Activated T-helper 9 cell treated with anti-CD3 and anti-CD28 coated beads, Interleukin-2, amount 50 U/mL, for 16 hours (primary cell): ENCODE measurements at places on chromosomes 2 and 18.

- no peak for DNase-seq
These were observed 43.1 kb upstream of the CHAC2 start for GRCh38 chr2:53724536-53724935.

- no peak for DNase-seq
These were observed 92.3 kb downstream of the RAB3GAP1 start for GRCh38 chr2:135144343-135144742.

DNA sequence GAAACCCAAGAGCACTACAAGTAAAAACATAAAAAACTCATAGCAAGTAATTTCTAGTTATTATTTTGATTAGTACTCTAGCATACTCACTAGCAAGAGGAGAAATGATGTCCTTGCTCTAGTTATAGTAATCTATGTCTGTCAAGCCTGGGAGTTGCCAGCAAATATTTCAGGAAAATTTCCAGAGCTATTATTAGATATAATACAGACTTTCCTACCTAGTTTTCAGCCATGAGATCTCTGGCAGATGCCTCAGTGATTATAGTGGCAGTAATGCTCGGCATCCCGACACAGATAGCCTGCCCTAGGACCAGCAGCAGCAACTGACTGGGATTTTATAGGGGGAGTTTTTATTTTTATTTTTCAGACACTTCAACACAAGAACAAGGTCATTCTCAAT lies 224.4 kb downstream of the ZNF385B start:
- no peak for DNase-seq

GRCh38 chr2:199778655-199779054 lies 72.3 kb downstream of the FTCDNL1 start:
- no peak for DNase-seq

GRCh38 chr2:55966401-55967118 lies 43.0 kb upstream of the EFEMP1 start:
- DNase-seq: no peak

DNA sequence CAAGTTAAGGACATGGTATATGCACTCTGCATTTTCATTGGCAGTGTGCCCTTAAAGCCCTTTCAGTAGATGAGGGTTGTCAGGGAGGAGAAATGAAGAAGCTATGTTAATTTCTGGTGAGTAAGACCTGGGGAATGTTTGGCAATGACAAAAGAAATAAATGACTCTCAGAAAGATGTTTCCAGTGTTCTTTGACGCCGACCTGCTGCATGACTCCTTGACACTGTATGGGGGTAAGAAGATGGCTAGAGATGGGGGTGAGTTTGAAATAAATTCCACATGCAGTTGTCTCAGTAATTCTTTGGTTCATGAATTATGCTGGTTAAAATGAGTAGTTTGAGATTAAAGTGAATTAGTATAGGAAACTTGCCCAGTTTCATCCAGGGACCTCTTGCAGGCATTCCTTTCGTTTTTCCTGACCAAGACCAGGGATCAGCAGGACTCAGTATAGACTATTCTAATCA lies 5.9 kb downstream of the CCDC121 start:
- DNase-seq: no peak

- no peak for DNase-seq
These were observed 395.5 kb upstream of the HNRNPA3 start for GRCh38 chr2:176817061-176817565.

DNA sequence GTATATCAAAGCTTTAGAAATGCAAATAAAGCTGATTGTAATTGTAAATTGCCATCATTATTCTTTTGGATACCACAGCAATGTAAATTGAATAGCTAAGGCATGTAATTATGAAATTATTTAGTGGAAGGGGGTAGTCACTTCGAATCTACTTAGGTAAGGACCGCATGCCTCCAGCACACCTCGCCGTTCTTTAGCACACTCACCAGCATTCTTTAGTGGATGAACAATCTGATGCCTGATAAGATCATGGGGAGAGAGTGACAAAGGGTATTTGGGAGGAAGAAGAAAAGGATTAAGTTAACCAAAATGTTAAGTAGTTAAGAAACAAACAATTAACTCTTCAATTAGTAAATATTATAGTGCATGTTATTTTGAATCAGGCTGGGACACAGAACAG lies 46.4 kb upstream of the DSC1 start:
- no peak for DNase-seq

- no peak for DNase-seq
These were observed 14.6 kb upstream of the KIDINS220 start for GRCh38 chr2:8851811-8852560.

GRCh38 chr2:148240838-148241237 lies 219.9 kb downstream of the MBD5 start:
- no peak for DNase-seq

DNA sequence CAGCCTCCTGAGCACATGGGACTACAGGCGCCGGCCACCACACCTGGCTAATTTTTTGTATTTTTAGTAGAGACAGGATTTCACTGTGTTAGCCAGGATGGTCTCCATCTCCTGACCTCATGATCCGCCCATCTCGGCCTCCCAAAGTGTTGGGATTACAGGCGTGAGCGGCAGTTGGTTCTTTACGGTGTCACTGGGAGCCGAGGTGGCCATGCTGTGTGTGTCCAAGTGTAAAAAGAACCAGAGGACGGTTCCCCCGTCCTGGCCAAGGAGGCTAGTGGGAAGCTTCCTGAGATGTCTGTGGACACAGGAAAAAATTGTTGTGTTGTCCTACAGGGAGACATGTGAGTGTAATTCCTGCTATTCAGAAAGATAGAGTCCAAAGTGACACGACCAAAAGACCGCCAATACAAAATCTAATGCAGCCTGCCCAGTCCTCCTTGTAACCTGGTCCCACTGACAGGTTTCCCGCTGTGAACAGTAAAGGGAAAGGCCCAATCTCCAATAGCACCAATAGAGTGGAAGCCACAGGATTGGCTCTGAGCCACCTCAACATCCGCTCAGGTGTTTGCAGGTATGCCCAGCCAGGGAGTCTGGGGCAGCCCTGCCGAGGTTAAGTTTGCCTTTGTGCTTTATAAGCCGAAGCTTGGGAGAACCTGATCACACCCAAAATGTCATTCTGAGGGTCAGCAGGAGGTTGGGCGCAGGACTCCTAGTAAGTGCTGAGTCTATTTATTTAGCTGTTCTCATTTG lies 40.6 kb downstream of the NCK2 start:
- DNase-seq: no peak

- no peak for DNase-seq
These were observed 366.1 kb upstream of the MMADHC start for GRCh38 chr2:149953627-149954026.

- DNase-seq: no peak
These were observed 93.4 kb downstream of the CALCRL start for GRCh38 chr2:187354661-187355060.

GRCh38 chr2:241048149-241048948 lies 49.9 kb downstream of the SNED1 start:
- no peak for DNase-seq

- DNase-seq: no peak
These were observed 29.2 kb upstream of the HNRNPLL start for GRCh38 chr2:38631976-38632375.
